ENCODE measurements at places on chromosomes 12 and 14.

- no peak for DNase-seq
Measured at GRCh38 chr14:76958980-76959710, 69.4 kb downstream of the IRF2BPL start.

DNA sequence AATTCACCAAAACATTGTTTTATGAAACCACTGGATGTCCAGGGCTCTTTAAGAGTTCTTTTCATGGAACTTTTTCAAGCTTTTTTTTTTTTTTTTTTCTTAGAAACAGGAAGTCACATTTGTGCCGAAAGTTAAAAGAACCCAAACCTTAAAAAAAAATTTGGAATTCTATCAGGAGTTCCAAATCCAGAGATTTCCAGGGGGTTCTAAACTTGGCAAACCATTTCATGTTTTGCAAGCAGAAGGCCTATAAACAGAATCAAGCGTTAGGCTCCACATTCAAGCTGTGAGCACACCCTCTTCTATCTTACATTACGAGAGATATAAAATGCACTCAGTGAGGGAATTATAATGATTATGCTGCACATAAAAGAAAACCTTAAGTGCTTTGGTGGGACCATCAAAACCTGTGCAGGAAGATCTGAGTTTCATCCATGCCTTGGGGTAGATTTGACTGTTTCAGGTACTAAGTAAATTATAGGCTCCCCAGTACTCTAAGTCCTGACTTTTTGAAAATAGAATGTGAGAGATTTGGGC, 154.8 kb upstream of the FAR2 start:
- DNase-seq, result no peak

DNA sequence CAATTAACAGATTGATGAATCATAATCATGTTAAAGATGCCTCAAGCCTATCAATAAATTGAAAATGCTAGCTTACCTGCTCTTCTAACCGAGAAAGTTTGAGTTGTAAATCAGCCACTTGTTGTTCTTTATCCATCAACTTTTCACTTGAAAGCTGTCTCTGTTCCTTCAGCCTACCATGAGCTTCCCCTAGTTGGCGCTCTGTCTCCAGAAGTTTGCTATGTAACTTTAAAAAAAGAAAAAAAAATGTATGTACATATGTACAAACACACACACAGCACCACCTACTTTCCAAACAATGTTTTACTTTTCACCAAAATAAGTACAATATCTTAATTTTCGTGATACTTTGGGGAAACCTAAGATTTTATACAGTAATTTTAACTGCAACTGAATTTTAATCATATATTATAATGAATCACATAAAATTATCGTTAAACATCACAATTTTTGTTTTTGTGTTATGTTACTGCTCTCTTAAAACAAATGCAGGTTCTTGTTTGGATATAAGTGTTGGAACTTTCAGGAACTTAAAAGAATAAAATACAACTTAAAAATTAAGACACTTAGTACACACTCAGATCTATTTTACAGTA, 101.2 kb downstream of the EEA1 start:
- peak; percentile 75 for DNase-seq

GRCh38 chr12:32768518-32768917, 12.8 kb upstream of the YARS2 start:
- no peak for DNase-seq

GRCh38 chr12:92621312-92621711, 81.5 kb upstream of the PLEKHG7 start:
- no peak for DNase-seq

- no peak for DNase-seq
Measured at GRCh38 chr14:59090572-59090971, 97.9 kb upstream of the DAAM1 start.

- no peak for DNase-seq
Measured at GRCh38 chr12:41465526-41465925, 277.4 kb downstream of the PDZRN4 start.

DNA sequence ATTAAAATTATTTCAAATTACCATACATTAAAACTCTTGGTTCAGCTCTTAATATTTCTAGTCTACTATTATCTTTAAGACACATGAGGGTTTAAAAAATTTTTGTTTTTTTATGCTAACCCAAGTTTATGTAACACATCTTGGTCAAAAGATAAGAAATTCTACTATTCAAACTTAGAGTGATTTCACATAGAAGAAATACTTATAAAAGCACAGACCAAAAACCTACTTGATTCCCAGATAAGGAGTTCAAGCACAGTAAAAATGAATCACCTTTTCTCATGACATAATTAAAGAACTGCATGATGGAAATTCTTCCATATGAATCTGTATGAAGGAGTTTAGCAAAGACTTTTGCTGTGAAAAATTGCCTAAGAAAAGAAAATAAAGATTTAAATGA, 13.9 kb downstream of the PPP2R3C start:
- DNase-seq, result no peak

- DNase-seq, result no peak
Measured at GRCh38 chr14:89490466-89490865, 73.4 kb upstream of the FOXN3 start.

DNA sequence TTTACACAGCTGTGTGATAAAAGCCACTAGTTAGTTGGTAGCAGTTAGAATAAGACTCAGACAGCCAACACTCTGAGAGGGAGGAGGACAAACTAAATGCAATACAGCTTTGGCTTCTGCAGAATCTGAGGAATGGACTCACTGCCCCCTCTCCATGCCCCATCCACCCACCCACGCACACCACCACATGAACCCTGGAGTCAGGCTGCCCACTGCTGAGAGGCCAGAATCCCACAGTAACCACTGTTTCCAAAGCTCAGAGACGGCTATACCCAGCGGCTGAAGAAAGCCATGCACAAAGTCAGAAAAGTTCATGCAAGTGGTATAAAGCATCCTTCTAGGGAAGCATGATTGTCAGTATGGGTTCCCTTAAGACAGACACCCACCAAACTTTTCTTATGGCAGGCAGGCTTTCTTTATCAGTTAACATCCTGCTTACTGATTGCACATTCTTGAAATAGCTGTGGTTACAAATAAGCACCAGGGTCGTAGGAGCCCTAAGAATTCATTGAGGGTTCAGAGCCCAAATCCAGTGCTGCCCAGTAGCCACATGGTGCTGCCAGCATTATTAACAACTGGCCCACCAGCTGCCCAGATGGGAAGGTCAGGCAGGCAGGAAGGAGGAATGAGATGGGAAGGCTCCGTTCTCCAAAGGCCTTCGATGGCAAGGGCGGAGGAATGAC, 61.5 kb downstream of the NT5DC3 start:
- no peak for DNase-seq

- DNase-seq, result no peak
Measured at GRCh38 chr14:95901054-95901453, 24.4 kb downstream of the TUNAR start.

DNA sequence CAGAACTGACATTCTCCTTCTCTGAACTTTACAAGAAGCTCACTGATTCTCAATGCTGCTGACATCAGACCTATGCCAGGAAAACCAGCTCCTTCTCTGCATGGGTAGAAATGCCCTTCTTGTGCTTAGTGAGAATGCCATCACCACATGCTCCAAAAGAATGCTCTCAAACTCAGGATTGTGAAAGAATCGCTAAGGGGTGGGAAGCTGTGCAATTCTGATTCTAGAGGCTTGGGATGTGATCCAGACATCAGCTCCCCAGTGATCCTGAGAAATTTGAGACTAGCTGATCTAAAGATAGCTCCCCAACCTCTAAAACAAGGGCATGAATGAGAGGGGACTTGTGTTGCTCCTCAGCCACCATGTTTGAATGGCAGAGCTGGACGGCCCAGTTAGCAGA, 113.2 kb downstream of the DPF3 start:
- DNase-seq, result peak; percentile 76
